ENCODE measurements at places on chromosomes 6 and 20.

DNA sequence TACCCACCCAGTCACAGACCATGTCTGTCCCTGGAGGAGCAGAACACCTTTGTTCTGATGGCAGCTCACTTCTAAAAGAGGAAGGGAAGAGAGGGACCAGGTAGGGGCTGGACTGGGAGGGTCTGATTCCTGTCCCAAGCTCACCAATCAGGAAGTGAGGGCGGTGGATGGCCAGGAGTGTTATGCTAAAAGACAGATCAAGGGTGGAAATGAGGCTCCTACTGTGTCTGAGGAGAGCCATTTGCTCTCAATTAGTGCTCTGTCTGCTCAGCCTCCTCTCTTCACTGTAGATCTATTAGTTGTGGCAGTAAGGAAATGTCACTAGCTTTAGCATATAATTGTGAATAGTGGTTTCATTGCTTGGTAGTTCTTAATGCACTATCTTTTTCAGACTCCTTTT is 72.5 kb downstream of the ARMC2 start:
- no peak for DNase-seq

GRCh38 chr6:146551545-146551944 is 7.9 kb downstream of the RAB32 start:
- no peak for DNase-seq

- DNase-seq: no peak
These were observed 143.7 kb upstream of the ATXN1 start for GRCh38 chr6:16904957-16905356.

GRCh38 chr6:107698146-107698545 is 126.0 kb downstream of the SCML4 start:
- DNase-seq: no peak

- no peak for DNase-seq
These were observed 25.3 kb downstream of the MDFI start for GRCh38 chr6:41663568-41663967.

GRCh38 chr6:143535189-143535614 is 23.7 kb upstream of the FUCA2 start:
- no peak for DNase-seq

DNA sequence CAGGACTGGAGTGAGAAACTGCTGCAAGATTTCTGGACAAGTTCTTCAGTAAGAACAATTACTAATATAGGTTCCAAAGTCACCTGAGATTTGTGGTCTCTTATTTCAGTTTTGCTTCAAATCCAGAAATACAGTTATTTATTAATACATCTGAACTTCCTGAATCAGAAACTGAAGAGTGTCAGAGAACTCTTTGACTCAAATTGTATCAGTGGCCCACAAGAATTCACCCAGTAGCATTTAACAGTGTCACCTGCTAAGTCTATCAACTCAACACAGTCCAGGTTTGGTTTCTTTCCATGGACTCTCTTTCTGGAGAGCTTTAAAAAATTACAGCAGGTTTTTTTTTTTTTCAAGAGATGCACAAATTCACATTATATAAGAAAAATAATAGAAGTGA is 18.8 kb upstream of the NHSL1 start:
- no peak for DNase-seq

- DNase-seq: no peak
These were observed 91.7 kb downstream of the GJA10 start for GRCh38 chr6:89985751-89986493.

- no peak for DNase-seq
These were observed 186.3 kb downstream of the AKAP7 start for GRCh38 chr6:131321589-131321988.

DNA sequence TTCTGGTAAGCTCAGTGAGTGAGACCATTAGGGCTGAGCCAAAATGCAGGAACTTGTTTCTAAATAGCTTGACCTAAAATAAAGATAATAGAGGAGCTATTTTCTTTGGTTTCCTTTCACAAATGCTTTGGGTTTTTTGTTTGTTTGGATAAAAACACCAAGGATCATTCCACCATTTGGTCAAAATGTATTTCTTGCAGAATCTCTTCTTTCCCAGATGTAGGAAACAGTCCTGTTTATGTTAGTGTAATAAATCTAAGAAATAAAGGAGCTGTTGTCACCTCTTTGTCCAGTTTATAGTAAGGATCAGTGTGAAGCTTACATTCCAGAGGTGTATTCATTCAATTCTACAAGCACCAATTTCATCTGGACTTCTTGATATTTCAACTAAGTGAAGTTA is 297.8 kb downstream of the GJA1 start:
- no peak for DNase-seq

- no peak for DNase-seq
These were observed 75.8 kb downstream of the BCKDHB start for GRCh38 chr6:80182308-80182707.

DNA sequence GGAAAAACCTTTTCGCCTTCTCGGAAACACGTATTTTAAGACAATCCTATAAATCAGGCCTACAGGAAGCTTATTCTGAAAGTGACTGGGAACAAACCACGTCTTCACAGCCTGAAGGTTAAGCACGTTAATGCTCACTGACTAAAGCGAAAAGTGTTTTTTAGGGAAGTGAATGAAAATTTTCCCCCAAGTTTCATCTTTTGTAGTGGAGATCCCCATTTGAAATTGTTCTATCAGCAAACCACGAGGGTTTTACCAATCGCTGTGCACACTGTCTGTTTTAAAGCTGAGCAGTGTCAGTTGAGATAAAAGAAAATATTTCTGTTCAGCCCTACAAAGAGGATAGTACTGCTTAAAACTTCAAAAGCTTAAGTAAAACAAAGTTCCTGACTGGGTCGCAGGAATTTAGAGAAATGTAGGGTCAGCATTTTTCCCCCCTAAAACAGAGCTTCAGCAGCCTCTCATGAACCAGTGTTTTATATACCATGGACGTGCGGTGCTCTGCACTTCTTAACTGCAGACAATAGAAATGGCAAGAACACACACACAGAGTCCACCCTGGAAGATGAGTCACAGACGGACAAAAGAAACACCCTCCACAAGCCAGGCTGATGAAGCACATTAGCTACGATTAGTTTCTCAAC is 34.9 kb downstream of the SLC22A23 start:
- no peak for DNase-seq

DNA sequence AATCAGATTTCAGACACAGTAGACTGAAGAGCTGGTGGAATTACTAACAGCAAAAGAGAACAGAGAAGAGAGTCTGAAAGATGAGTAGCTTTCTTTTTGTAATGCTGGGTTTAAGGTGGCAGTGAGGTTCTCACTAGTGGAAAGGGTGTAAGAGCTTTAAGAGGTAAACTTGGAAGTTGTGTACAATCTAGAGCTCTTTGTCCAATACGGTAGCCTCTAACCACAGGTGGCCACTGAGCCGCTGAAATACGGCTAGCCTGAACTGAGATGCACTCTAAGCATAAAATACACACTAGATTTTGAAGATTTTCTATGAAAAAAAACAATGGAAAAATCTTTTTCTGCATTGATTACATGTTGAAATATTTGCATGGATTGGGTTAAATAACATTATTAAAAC is 4.0 kb downstream of the ELOVL2 start:
- DNase-seq: no peak

GRCh38 chr6:169162249-169162648 is 91.4 kb downstream of the THBS2 start:
- no peak for DNase-seq

All from CD4-positive, alpha-beta T cell treated with Interleukin-4 for 1 hour (primary cell).